SW 1271 (cell line): ENCODE measurements at places on chromosomes 3 and 15.

DNA sequence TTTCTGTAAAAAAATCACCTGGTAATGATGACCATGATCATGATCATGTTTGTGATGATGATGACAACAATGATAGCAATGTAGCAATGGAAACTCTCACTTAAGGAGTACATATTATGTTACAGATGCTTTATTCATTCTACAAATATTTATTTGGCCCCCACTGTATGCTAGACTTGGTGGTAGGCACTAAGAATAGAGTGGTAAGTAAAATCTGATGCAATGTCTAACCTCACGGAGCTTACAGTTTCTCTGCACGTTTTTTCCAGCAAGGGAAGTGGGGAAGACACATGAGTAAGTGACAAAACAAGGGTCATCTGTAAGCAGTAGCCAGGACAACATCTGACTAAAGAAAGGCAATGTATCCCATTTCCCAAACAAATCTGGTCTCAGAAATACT lies 199.4 kb upstream of the MRPL3 start:
- DNase-seq = no peak

- DNase-seq = no peak
Observed at GRCh38 chr3:133575086-133575485, 1.6 kb downstream of the CDV3 start.

DNA sequence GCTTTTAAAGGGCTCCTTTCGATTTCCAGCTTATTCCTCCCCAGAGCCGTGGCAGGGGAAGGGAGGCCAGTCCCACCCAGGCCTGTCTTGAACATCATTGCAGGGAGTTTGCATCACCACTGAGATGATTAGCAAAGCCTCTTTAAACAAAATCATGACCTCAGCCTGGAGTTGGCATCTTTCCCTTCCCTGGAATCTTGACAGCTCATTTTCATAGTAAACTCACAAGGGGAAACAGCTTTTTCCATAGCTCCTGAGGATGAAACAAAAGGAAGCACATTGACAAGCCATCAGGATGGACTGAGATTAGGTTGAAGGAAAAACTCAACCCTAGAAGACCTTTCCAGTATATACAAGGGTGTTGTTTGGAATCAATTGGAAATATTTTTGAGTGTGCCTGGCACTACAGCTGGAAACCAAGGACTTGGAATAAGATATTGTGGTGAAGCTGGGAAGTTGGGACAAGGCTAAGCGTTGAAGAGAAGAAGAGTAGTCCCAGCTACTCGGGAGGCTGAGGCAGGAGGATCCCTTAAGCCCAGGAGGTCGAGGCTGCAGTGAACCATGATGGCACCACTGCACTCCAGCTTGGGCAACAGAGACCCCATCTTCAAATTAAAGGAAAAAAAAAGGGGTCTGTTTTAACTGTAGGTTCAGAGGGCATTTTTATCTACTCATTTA lies 3.1 kb upstream of the LARP6 start:
- peak; percentile 19 for DNase-seq

DNA sequence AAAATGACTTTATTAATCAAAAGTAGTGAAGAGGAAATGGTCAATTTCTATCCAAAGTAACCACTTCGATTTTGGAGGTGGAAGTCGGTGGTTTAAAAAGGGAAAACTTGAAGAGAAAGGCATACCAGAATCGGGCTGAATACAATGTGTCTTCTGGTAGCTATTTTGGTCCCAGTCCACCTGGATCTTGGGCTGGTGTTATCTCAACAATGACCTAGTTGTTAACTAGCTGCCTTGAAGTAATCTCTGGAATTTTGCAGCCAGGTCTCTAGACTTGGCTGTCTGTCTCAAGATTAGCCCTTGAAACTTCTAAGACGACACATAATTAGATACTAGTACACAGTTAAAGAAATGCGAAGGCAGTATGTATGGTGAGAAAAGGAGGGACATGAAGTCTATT lies 409.8 kb downstream of the GRM7 start:
- DNase-seq = no peak

GRCh38 chr3:69058180-69058946 lies 6.2 kb upstream of the TMF1 start:
- DNase-seq = no peak

DNA sequence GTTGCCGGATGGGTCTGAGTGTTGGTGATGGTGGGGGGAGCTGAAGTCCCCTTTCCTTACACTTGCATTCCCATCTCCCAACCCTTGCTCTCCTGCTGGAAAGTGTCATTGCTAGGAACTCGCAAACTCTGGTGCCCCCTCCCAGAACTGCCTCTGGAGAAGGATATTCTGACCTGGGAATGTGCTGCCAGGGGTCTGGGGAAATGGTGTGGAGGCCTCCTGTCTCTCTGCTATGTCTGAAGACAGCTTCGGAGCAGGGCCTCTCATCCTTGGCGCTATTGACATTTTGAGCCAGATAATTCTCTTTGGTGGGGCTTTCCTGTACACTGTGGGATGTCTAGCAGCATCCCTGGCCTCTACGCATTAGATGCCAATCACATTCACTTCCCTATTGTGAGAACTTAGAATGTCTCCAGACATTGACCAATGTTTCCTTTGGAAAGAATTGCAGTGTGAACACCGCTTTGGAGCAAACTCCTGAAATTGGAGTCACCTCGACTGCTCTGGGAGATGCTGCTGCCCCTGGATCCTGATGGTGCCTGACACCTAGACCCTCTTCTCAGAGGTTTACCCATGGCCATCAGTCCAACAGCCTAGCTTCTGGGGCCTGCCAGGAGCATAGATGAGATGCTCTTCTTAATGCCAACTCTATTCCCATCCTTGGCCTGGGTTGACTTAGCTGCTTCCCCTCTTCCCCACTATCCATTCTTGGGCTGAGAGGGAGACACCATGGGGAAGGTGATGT lies 2.2 kb upstream of the KY start:
- no peak for DNase-seq

DNA sequence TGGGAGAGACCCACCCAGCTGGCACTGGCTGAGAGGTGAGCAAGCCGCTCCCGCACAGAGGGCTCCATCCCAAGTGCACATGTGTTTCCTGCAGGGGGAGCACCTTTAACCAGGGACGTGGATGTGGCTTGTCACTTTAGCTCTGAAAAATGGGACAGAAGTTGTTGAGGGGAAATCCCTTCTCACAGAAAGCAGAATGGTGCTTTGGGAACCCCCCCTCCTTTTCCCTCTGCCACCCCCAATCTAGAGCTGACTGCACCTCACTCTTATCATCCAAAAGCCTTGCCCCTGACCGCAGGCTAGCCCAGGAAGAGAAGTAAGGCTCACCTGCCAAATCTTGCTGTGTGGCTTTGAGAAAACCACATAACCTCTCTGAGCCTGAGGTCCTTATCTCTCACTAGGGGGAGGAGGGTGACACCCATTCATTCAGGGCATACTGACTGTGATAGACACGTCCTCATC lies 77.9 kb downstream of the RPN1 start:
- peak; percentile 15 for DNase-seq

- DNase-seq = no peak
Observed at GRCh38 chr3:148211725-148212124, 486.0 kb upstream of the AGTR1 start.

GRCh38 chr3:9986230-9986725 lies 363 bp downstream of the EMC3 start:
- DNase-seq = no peak
